Lung (tissue), 17 donors: ENCODE measurements at places on chromosomes 3 and 15. TPM values are rescaled to one million over a fixed set of nuclear protein-coding genes. Genes with fewer than 3 reads are reported as not detected.

- DNase-seq, result peak; percentile 19
Observed at GRCh38 chr15:97520689-97521088, 439.8 kb upstream of the ARRDC4 start.

- DNase-seq, result no peak
Observed at GRCh38 chr3:169929830-169930519, 18.6 kb downstream of the SAMD7 start.

DNA sequence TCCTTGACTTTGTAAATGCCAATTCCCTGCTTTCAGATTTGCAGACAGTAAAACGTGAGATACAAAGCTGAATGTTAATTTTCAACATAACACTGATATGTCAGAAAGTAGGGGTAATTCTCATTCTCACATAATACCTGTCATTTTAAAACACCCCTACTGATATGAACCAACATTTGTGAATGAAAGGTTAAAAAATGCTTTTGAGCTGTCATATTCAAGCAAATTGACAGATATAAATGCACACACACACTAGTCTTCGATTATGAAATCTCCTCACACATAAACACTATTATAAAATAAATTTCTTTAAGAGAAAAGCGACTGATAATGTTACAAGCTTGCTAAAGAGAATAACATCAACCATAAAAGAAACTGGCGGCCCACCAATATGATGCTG lies 128.8 kb downstream of the PEAK1 start:
- no peak for DNase-seq

GRCh38 chr3:130968221-130968620 lies 58.4 kb downstream of the ASTE1 start:
- no peak for DNase-seq

DNA sequence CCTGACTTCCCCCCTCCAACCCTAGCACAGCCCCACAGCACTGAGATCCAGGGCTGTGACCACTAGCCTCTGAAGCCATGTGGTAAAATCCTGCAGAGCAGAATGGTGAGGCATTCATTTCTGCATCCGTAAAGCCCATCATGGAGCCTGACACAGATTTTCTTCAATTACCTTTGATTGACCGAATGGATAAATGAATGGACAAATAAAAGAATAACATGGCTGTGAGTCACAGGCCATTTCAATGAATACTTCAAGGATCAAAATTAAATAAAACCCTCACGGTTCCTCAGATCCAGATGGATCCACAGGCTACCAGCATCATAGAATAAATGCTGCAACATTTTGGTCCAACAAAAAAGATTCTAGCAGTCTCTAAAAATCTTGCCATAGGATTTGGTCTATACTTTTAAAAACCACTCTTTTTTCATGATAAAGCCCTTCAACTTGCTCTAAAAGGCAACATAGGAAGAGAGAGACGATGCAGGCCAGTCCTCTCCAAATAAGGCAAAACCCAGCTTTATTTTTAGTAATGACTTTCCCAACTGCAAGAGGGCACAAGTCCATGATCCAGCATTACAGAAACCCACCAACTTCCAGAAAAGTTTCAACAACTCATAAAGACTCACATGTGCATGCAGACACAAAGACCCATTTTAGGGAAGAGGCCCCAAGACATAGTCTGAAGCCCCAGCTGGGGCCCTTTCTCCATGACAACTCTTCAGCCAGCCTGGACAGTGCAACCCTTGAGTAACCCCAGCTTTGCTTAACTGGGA lies 52.4 kb upstream of the MRPS22 start:
- no peak for DNase-seq

DNA sequence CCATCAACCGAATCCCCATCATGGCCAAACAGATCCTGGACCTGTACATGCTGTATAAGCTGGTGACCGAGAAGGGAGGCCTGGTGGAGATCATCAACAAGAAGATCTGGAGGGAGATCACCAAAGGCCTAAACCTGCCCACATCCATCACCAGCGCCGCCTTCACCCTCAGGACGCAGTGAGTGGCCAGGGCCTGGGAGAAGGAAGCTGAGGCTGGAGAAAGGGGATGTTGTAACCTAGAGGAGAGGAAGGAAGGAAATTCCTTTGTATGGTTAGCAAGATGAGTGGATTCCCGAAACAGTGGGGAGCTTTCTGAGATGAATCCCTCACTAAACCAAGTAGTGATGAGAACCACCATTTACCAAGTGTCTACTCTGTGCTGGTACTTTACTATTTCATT lies 25.8 kb upstream of the CLK3 start:
- no peak for DNase-seq

GRCh38 chr3:124513610-124513997 lies 216.6 kb upstream of the UMPS start:
- DNase-seq, result no peak

GRCh38 chr15:33735637-33736247 lies 232.6 kb upstream of the CHRM5 start:
- DNase-seq, result peak; percentile 68

DNA sequence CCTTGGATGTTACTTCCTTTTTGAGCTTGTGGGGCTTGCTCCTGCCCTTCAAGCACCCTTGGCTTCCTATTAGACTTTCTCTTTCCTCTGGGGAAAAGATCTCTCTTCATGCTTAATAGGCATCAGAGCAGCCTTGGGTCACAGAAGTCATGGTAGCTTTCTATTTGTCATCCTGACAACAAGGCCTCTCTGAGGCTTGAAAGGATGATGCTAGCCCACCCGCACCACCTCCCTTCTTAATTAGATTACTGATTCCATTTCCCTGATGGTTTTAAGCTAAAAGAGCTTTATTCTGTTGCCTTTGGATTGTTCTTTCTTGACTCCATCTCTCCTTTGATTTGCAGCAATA lies 435.5 kb upstream of the TPM1 start:
- DNase-seq, result no peak

DNA sequence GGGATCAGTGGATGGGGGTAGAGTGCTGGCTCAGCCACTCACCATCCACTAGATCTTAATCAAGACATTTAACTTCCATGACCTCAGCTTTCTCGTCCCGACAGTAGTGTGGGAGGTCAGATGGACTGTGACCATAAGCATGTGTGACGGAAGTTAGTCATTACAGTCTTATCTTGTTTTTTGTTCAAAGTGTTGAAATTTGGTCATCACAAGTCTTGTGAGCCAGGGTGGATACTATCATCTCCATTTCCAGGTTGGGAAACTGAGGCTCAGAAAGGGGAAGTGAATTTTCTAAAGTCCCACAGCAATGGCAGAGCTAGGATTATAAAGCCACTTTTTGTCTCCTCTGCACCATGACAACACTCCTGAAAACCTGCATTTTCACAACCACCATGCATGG lies 32.0 kb upstream of the ITGA11 start:
- no peak for DNase-seq

DNA sequence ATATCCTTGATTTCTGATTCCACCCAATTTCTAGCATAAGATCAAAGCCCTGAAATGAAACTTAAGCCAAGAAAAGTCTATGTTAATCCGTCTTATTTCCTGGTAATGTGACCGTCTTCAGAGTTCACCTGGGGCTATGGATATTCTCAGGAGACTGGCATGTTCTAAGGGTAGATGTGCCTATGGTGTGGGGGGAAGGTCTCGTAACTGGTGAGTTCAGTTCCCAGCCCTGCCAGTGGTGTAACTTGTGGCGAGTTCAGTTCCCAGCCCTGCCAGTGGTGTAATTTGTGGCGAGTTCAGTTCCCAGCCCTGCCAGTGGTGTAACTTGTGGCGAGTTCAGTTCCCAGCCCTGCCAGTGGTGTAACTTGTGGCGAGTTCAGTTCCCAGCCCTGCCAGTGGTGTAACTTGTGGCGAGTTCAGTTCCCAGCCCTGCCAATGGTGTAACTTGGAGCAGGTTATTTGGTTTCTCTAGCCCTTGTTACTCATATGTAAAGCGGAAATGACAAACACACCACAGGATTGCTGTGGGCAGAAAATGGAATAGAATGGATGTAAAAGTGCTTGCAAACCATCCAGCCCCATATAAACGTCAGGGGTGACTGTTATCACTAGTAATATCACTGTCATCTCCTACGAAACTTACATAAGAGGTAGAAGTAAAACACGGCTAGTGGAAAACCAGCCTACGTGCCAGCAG lies 30.4 kb downstream of the SLC51A start:
- no peak for DNase-seq

GRCh38 chr15:63489352-63489751 lies 15.0 kb upstream of the USP3 start:
- DNase-seq, result no peak

DNA sequence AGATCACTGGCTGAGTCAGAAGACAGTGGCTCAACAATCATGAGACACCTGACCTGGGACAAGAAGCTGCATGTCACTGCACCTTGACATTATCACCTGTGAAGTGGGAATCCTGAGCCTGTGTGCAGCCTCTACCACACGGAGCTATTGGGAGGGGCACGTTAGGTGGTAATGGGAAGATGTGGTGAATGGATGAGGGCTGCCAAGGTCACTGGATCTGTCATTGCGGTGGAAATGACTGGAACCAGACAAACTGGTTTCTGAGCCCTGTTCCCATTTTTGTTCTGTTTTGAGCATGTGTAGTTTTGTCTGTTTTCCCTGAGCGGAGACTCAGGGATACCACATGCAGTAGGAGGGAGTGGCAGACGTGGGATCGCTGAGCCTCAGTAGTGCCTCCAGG lies 235.5 kb downstream of the OPA1 start:
- DNase-seq, result no peak

GRCh38 chr3:69090021-69090420 lies 5.3 kb downstream of the ARL6IP5 start:
- no peak for DNase-seq

GRCh38 chr3:102006812-102007485 lies 157.6 kb downstream of the NFKBIZ start:
- DNase-seq, result peak; percentile 55

- peak; percentile 11 for DNase-seq
Observed at GRCh38 chr3:195117978-195118581, 152.9 kb downstream of the XXYLT1 start.

DNA sequence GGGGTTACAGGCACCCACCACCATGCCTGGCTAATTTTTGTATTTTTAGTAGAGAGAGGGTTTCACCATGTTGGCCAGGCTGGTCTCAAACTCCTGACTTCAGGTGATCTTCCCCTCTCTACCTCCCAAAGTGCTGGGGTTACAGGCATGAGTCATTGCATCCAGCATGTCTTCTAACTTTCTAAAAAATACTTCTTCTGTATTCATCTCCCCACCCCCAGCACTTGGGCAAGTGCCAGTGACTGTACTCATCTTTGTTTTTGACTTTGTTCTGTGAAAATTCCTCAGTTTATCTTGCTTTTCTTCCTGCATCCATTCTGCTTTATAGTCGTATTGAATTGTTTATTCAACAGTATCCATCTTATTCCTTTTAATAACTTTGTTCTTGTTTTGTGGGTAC lies 47.6 kb downstream of the ARIH1 start:
- no peak for DNase-seq

- DNase-seq, result no peak
Observed at GRCh38 chr15:81530271-81530691, 156.3 kb upstream of the TMC3 start.

- peak; percentile 24 for DNase-seq
Observed at GRCh38 chr3:44958386-44958785, 17.6 kb downstream of the ZDHHC3 start.

- no peak for DNase-seq
Observed at GRCh38 chr3:12292770-12293169, 3.9 kb downstream of the PPARG start.

GRCh38 chr15:77295446-77295845 lies 124.5 kb downstream of the PEAK1 start:
- DNase-seq, result peak; percentile 21

GRCh38 chr15:70050970-70051369 lies 46.7 kb downstream of the TLE3 start:
- no peak for DNase-seq

DNA sequence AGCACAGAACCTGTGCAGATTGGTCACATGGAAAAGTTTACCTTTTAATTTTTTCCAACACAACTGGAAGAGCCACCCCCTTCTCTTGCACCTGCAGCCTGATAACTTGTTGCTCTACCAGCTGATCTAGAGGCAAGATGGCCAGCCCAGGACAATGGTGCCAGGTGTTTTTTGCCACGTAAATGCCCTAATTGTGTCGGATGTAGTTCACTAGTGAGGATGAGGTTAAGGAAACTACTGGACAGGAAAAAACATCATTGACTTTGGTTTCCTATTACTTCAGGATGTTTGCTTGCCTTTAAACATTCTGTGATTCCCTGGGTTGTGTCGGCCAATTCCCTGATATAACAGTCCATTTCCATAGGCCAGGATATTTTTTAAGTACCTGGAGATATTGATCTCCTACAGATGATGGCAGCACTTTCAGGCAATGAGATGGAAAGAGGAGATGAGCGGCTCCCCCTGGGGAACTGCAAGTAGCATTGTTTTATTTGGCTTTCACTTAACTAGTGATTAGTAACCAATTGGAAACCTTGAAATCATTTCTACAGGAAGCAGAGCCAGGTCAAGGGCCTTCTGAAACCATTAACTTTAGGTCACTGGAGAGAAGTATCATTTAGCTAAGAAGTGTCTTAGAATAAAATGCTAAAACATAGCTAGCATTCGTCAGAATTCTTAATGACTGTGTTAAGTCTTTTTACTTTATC lies 72.5 kb downstream of the OSBPL10 start:
- no peak for DNase-seq

GRCh38 chr3:152349392-152349791 lies 80.7 kb downstream of the MBNL1 start:
- no peak for DNase-seq

The TNFAIP8L3 gene
- 3.7 TPM for polyA plus RNA-seq

The MED12L gene
- polyA plus RNA-seq, result 0.06 TPM

The SLC51B gene
- polyA plus RNA-seq, result 7.3 TPM

The GUCA1C gene
- polyA plus RNA-seq, result not detected

The GOLGA6L4 gene
- polyA plus RNA-seq, result 0.55 TPM

The COL6A6 gene
- polyA plus RNA-seq, result 0.32 TPM

The SAMMSON gene
- polyA plus RNA-seq, result not detected

The SCG5 gene
- 0.82 TPM for polyA plus RNA-seq

The VEPH1 gene
- 14.6 TPM for polyA plus RNA-seq

The NAALADL2 gene
- polyA plus RNA-seq, result 0.88 TPM

The NR1I2 gene
- 0.21 TPM for polyA plus RNA-seq

The CRTC3 gene
- polyA plus RNA-seq, result 12.0 TPM
